Stimulated activated CD4-positive, alpha-beta T cell treated with anti-CD3 and anti-CD28 coated beads, TNF-alpha, amount 100 ng/mL, for 1 hour (primary cell): ENCODE measurements at places on chromosomes 11 and 22.
A peak's percentile ranks its signal among the peaks of the same experiment; 100 is the strongest.

GRCh38 chr11:71342116-71342515, 89.7 kb upstream of the SHANK2 start:
- no peak for DNase-seq

DNA sequence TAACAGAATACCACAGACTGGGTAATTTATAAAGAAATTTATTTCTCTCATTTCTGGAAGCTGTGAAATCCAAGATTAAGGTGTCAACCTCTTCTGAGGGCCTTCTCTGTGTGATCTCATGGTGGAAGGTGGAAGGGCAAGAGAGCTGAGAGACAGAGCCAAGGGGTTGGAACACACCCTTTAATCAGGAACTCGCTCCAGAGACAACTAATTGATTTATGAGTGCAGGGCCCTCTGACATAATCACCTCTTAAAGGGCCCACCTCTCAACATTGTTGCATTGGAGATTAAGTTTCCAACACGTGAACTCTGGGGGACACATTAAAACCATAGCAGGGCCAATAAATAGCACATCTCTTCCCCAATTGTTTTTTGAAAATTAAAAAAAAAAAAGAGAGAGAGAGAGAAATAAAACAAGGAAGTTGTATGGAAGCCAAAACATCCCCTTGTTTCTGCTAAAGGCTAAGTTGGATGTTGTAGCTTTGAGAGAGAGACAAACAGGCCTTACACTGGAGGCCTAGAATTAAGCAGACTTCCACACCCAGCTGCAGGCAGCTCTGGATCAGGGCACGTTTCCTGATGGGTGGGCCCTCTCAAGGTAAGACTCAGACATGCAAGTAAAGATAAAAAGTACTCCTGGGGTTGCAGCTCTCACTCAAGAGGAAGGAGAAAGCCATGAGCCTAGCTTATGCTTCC, 64.1 kb upstream of the BIRC3 start:
- no peak for DNase-seq

GRCh38 chr22:19779685-19780268, 19.2 kb downstream of the TBX1 start:
- no peak for DNase-seq

DNA sequence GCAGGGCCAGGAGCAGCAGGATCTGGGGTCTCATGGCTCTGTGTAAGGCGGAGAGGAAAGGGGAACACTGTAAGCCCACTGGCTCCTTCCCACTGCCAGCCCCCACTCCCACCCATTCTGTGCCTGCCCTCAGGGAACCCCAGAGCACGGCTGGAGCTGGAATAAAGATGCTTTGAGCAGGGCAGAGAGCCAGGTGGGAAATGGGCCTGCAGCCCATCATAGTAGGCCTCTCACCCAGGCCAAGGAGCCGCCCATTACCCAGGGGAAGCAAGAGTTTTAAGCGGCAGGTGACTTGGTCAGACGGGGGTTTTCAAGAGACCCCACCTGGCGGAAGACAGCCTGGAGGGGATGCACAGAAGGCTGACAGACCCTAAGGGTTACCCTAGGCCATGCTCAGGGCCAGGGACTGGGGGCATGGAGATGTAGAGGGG, 4.6 kb downstream of the LRRC32 start:
- DNase-seq = no peak

- DNase-seq = no peak
These were observed 204.5 kb upstream of the NAV2 start for GRCh38 chr11:19508165-19508564.

DNA sequence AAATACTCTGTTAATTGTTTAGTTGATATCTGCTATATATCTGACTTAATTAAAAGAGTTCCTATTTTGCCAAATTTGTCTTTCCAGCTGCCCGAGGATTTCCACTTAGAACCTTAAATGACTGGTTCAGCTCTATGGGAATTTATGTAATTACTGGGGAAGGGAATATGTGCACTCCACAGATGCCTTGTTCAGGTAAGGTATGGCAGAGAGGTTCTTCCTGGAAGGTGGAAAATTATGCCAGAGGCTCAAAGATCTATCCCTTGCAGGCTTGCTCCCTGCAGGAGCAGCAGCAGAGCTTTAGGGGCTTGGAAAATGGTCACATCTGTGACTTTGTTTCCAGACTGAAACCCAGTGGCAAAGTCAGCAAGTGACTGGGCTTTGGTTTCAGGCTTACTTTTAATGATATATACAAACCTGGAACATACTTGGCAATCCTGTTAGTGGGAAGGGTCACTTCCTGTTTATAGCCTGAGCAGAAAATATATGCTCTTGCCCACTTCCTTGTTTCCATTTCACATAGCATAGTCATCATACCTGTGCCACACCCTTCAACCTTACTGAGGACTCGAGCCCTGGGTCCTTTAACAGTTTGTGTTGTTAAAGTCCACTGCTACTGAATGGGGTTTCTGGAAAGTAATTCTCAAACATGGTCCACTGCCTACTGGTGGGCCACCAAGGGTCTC, 23.7 kb downstream of the WBP2NL start:
- DNase-seq = no peak

- no peak for DNase-seq
These were observed 3.8 kb upstream of the LRRC74B start for GRCh38 chr22:21041937-21042336.

DNA sequence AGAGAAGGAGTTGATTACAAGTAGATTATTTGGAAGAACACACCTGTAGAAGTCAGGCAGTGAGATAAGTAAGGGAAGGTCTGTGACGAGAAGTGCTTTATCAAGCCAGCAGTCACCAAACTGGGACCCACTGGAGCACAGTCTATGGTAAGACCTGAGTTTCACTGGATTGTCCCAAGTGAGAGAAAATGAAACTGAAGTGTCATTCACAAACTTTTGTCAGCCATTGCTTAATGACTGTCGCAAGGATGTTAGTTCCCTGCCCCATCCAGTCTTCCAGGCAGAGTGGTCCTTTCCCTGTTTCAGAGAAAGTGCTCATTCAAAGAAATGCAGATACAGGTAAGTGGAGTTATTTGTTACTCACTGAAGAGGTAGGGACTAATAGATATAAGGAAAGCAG, 728.0 kb upstream of the TENM4 start:
- DNase-seq = no peak

- no peak for DNase-seq
These were observed 37.5 kb upstream of the LINC01488 start for GRCh38 chr11:69443968-69444364.

- peak; percentile 29 for DNase-seq
These were observed 7.6 kb downstream of the CYB5R2 start for GRCh38 chr11:7665473-7666291.

- DNase-seq = no peak
These were observed 109.6 kb upstream of the THY1 start for GRCh38 chr11:119532551-119532950.

- DNase-seq = no peak
These were observed 115.4 kb downstream of the BRD1 start for GRCh38 chr22:49712195-49712791.

DNA sequence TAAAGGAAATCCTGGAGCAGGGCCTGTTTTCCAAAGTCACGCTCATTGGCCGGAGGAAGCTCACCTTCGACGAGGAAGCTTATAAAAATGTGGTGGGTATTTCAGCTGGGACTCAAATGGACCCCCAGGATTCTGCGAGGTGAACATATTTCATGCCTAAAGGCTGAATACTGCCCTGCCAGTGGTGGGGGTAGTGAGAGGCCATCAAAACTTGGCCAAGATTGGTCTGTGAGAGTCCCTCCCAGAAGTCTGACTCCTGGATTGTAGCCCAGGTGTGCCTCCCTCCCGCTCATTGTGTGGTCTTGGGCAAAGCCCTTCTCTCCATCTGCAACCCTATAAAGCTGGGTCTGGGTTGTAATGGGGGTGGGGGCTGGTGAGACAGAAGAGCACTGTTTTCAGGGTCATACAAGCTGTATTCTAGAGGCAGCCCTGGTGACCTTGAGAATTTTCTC, 853 bp downstream of the HTATIP2 start:
- no peak for DNase-seq

DNA sequence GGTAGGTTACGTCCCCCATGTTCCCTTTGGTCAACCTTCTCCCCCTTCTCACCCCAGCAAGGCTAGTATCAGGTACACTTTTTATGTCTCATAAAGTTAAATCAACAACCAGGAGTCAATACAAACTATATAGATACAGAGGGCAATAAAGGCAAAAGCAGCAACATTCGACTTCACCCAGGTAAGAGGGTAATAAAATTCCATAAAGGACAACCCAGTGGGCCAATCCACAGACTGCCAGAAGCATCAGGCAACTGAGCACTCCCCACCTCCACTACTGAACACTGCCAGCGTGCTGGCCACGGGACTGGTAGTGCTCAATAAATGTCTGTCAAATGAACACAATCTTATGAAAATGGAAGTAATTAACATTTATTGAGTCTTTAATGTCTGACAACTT, 5.1 kb upstream of the MS4A18 start:
- DNase-seq = no peak

DNA sequence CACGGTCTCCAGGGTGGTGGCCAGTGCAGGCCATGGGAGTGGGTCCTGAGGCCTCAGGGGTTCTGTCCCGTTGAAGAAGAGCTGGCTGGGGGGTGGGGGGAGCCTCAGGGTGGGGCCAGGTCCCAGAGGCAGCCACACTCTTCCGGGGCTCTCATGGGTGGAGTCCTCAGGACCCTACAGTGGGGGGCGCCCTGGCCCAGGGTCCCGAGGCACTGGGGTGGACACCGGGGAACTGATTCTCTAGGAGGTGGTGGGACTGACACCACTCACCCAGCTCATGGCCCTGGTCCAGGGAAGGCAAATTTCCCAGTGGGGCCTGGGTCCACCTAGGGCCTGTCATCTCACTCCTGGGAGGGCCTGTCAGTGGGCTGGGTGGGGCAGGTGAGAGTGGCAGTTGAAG, 12.8 kb downstream of the GGT5 start:
- no peak for DNase-seq

GRCh38 chr22:21824445-21824912, 43.0 kb downstream of the MAPK1 start:
- DNase-seq = no peak

GRCh38 chr22:40635043-40635939, 1.2 kb downstream of the MRTFA start:
- DNase-seq = no peak

DNA sequence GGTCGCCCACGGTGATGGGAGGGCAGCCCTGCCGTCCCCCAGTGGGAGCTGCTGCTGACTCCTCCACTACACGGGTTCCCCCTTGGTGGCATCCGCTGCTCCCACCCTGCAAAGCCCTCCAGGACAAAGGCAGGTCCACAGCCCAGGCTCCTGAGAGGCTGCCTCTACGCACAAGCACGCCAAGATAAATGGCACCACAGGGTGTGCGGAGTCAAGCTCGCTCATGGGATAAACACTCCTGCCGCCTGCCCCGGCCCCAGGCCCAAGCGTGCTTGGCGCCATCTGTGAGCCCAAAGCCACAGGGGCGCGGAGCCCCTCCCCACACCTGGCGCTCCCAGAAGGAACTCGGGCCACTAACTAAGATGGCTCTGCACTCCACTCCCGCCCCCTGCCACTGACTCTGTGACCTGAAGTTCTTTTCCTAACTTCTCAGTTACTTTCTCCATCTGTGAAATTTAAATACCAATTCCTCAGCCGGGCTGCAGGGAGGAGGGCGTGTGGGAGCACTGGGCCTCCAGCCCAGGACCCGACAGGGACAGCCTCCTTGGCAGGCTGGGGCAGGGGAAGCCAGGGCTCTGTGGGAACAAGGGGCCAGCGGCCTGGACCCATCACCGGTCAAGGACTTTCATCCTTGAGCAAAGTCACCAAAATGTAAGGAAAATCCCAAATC, 14.9 kb downstream of the EHD1 start:
- no peak for DNase-seq

DNA sequence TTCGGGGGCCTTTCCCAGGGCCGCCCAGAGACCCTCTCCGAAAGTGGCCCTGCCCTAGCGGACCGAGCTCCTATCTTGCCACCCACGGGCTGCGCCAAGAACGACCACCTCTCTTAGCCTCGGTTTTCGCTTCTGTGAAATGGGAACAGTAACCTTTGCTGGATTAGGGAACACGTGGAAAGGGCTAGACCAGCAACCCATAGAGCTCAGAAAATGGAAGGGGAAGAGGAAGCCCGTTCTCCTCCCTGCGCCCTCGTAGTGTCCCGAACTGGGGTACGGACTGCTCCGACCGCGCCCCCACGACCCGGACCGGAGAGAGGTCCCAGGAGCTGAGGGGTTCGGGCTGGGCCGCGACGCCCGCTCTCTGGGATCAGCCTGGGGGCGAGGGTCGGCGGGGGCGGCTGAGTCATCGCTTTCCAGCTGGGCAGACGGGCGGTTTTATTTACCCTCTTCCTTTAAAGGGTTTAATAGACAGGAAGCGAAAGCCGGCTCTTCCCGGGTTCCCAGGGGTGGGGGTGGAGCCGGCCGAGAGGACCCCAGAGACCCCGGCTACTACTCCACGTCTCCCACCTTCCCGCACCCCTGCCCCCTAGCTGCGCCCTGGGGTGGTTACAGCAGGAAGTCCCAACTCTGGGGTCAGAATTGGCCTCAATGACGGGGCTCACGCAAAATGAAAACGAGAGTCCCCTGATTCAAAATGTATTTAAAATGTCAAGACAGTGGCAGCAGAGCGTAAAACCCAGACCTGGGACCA, 907 bp upstream of the PHLDA2 start:
- DNase-seq = no peak

GRCh38 chr11:63937713-63938478, 906 bp upstream of the NAA40 start:
- no peak for DNase-seq

- DNase-seq = no peak
These were observed 130.5 kb downstream of the MORC2 start for GRCh38 chr22:30838111-30838510.

DNA sequence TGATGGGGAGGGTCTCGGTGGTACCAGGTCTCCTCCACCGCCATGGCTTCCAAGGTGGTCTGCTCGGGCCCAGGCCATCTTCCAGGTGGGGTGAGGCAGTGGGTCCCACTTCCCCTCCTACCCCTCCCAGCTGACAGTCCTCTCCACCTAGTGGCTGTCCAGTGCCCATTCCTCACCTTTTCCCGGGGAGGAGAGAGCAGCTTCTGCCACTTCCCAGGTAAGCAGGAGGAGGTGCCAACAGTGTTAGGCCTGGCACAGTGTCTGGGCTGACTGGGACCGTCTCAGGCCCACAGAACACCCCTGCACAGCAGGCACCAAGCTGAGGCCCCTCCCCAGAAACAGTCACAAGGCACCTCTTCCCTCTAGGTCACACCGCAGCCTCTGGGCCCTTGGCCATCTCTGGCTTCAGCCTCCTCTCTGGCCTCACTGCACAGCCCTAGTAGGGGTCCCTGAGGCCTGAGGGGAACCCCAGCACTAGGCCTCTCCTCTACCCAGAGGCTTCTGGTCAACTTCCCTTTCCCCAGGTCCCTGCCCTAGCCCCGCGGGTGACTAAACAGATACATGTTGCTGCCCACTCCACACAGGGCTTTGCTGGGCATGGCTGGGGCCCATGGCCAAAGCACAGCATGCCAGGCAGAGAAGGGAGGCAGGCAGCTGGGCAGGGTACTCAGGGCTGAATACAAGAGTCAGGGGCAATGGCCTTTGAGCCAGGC, 2.3 kb upstream of the ANKRD13D start:
- DNase-seq = no peak
